ENCODE measurements at places on chromosomes 6 and 20.

DNA sequence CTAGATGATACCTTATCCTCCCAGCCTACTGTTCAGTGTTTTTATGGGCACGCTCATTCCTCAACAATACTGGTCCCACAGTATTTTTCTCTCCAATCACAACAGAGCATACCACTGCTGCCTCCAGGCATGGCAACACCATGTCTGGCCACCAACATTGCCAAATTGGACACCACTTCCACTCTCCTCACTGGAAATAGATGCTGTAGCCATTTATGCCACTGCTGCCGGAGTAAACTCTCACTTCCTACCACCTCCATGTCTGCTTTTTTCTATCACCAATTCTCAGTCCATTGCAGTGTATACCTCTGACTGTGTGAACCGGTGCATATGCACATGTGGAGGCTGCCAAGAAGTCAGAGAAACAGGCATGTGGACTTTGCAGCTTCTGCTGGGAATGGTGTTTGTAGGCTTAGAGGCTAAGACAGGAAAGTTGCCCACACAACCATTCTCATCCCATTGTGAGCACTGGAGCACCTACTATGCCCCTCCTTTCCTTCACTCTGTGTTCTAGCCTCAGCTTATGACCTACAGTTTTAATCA, 14.4 kb downstream of the PI3 start:
- DNase-seq: no peak

- no peak for DNase-seq
These were observed 187.8 kb downstream of the TAF4 start for GRCh38 chr20:61877776-61878477.

GRCh38 chr20:54148947-54149764, 24.6 kb downstream of the CYP24A1 start:
- no peak for DNase-seq

DNA sequence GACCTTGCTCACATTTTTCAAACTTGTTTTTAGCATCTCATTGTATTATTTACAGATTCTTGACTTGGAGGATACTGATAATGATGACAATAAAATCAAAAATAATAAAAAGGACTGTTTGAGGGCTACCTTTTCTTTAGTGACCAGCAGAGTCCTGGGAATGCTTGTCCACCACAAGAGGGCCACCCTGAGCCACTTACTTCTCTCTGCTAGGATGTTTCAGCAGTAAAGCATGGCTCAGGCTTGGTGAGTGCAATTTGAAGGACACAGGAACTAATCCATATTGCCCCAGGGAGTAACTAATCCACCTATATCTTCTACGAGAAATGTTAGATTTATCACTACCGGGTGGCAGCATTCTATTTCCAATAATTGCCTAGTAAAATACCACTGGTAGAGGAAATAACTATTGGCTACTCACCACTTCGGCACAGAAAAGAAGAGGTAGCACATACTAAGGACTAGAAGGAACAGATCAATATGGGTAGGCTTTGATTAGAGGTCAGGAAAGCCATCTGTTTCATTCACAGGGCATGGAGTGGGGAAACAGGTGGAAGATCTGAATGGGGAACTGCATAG, 5.8 kb upstream of the KIAA0408 start:
- DNase-seq: peak; percentile 89

- DNase-seq: peak; percentile 26
These were observed 6.4 kb upstream of the SLC12A5 start for GRCh38 chr20:46022411-46023147.

DNA sequence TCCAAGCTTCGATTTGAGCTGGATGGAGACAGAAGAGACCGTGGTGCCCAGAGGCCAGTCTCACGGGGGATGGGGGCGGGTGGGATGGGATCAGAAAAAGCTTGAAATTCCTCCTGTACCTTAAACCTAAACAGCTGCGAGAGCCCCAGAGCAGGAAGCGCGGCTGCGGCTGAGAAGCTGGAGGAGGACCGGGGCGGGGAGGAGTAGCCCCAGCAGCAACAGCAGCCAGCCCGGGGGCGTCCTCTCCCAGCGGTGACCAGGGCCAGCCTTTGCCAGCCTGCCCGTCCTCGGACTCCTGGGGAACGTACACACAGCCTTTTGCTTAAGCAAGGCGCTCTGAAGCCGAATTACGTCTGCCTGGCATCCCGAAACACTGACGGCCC, 17.4 kb upstream of the PRDM13 start:
- no peak for DNase-seq

GRCh38 chr6:148509800-148510581, 167.4 kb downstream of the SASH1 start:
- DNase-seq: peak; percentile 97

DNA sequence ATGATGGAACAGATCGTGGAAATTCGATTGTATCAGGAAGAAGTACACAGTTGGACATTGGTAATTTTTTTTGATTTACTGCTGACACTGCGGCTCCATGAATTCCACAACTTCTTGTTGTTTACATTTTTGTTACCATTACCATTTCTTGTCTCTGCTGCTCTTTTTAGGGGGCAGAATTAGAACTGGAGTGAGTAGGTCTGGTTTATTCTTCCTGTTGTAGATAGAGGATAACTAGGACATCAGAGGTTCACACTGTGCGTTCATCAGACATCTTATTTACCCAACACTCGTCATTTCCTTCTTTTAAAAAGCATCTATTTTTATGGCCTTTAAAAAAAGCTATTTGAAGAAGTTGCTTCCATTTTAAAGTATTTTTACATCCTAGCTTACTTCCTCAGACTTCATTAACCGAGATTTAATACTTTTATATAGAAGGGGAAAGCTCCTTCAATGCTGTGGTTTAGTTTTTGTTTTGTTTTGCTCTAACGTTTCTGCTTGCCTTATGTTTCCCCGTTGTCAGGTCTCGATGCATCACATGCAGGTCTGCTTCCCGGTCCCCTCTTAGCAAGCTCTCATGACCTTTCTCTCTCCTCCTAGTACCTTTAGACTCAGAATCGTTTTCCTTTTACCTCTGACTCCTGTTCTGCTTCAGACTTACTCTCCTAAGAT, 139.1 kb downstream of the ARID1B start:
- DNase-seq: peak; percentile 39

All from choroid plexus epithelial cell (primary cell).